ENCODE measurements at places on chromosomes 16 and 17.

DNA sequence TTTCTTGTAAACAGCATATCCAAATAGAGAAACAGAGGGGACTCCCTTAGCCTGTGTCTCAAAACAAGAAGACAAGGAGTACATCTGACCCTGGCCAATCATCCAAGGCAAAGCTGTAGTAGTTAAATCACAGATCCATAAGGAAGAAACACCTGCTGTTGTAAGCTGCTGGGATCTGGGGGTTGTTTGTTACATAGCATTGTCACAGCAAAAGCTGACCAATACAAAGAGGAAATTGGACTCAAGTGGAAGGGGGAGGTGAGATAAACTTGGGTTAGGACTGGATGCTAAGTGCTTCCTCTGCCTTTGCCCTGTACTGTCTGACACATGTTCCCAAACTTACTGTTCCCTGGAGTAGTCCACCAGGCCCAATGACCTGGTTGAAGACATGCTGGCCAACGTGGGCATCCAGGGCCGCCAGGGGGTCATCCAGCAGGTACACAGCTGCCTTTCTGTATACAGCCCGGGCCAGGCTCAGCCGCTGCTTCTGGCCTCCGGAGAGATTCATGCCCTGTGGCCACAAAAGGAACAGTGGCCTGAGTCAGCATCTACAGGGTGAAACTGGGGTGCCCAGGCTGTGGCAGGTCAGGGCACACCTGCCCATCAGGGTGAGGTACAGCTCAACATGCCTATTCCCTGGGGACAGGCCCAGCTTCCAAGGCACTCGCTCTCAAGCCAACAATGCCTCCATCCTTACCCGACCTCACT, 44.7 kb downstream of the ABCC6 start:
- DNase-seq, result no peak

DNA sequence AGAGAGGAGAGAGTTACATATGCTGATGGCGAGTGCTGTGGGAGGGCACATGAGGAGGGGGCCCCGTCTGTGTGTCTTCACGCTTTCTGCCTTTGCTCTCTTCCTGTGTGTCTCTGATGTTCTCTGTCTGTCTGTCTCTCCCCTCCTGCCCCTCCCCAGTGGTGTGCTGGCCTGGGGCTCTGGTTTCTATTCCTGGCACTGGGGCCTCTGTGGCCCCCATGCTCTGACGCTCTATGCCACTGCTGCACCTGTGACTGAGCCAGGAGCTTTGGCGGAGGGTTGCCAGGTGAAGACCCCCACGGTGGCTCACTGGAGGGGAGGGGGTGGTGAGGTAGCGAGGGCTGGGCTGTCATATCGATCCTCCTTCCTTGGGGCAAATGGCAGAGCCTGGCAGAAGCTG, 24.6 kb upstream of the BRD7 start:
- DNase-seq, result no peak

- no peak for DNase-seq
Observed at GRCh38 chr17:3993493-3994220, 29.4 kb upstream of the ATP2A3 start.

DNA sequence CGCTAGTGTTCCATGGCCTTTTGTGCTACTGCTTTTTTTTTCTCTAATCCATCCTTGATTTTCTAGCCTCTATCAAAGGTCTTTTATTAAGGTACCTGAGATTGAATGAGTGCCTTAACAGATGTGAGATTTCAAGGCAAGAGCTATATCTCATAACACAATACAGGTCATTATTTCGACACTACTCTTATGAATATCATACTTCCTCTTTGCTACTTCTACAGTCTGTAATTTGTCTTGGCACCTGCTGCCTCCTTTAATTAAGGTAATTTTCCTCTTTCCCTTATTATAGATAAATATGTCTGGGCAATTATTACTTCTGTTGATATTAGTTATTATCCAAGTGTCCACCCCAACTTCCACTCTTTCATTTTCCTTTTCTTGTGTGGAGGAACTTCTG, 5.3 kb downstream of the KRT28 start:
- no peak for DNase-seq

- no peak for DNase-seq
Observed at GRCh38 chr16:77046206-77046605, 144.8 kb upstream of the MON1B start.

GRCh38 chr17:81682565-81683207, 911 bp downstream of the ARL16 start:
- no peak for DNase-seq

Measured in GM12892 (cell line).